ENCODE measurements at places on chromosomes 5 and 9. TPM values are rescaled to one million over a fixed set of nuclear protein-coding genes. Genes with fewer than 3 reads are reported as not detected.

DNA sequence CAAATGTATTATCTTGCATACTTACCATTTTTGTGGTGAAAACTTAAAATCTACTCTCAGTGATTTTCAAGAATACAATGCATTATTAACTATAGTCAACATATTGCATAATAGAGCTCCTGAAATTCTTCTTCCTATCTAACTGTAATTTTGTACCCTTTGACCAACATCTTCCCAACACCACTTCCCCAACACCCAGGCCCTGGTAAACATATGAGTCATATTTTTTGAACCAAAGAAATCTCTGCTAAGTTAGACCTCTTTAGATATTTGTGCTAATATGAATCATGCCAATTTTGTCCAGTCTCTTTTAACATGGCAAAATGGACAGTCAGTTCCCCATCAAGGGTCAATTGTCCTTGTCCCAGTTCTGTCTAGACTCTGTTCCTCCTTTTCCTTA, 18.5 kb upstream of the RGS7BP start:
- H3K36me3 ChIP-seq, result no peaks in the 10 kb centered on the region
- H3K27ac ChIP-seq, result no peak overlapping the region
- H3K4me1 ChIP-seq, result no peaks in the 10 kb centered on the region
- H3K27me3 ChIP-seq, result no peaks in the 10 kb centered on the region

Gene PCDHA10
- 0.04 TPM for polyA plus RNA-seq

DNA sequence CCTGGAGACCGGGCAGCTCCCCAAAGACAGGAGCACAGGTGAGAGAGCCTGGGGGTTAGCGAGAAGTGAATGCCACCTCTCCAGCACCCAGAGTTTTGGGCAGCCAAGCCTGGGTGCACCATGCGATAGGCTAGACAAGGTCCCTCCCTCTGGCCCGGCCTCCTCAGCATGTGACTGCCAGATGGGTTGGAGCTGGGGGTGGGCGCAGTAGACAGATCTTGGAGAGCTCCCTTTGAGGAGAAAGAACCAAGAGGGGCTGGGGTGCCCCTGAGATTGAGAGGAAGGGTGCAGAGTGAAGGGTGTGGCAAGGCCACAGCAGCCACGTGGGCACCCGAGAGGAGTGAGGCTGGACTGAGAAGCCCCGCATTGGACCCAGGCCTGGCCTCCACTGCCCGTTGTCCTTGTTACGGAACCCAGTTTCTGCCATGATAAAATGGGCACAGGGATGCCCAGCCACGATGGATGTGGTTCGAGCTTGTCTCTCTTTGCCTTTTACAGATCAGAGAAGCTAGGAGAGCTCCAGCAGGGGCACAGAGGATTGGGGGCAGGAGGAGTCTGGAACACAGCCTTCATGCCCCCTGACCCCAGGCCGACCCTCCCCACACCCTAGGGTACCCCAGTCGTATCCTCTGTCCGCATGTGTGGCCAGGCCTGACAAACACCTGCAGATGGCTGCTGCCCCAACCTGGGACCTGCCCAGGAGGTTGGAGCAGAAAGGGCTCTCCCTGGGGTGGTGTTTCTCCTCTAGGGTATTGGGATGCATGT, 1.4 kb downstream of the TMEM141 start:
- peak overlapping the region; percentile 100 for H3K27ac ChIP-seq
- H3K4me1 ChIP-seq, result peaks cover 79% of the 10 kb centered on the region
- H3K4me3 ChIP-seq, result peak overlapping the region; percentile 92
- peaks cover 38% of the 10 kb centered on the region for H3K36me3 ChIP-seq
- no peak for DNase-seq

Gene PCDHGA5
- 0.43 TPM for polyA plus RNA-seq

Measured in small intestine (tissue), 16 donors.